ENCODE measurements at places on chromosomes 1 and 21.

GRCh38 chr1:22133931-22134324 lies 9.0 kb downstream of the WNT4 start:
- DNase-seq: no peak

DNA sequence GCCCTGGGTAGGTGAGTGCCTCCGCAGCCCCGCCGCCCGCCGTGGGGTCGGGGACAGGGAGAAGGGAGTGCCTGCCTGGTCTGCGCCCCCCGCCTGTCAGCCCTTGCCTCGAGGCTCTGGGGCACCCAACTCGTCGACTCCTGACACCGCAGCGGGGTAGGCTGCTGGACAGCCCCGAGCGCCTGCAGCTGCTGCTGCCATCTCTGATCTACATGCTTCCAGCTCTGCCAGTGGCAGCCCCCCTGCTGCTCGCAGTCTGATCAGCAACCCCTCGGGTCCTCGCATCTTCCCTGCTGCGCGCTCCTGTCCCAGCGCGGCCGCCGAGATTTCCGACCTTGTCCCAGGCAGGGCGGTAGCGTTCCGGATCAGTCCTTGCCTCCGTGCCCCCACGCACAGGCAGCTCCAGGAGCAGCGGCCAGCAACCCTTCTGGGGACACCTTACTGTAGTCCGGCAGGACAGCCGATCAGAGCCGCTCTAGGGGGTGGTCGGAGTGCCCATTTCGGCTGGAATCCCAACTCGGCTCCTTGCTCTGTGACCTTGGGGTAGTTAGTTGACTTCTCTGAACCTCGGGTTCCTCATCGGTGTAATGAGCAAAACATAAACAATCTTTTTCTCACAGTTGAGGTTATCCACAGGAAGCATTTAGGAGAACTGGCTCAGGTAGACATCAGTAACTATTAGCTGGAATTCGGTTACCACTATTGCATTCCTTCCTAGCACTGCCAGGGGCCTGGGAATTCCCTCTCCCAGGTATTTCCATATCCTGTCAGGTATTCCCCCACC lies 540 bp downstream of the BCAN start:
- DNase-seq: no peak

GRCh38 chr21:19683492-19683891 lies 1279.9 kb upstream of the TMPRSS15 start:
- no peak for DNase-seq

DNA sequence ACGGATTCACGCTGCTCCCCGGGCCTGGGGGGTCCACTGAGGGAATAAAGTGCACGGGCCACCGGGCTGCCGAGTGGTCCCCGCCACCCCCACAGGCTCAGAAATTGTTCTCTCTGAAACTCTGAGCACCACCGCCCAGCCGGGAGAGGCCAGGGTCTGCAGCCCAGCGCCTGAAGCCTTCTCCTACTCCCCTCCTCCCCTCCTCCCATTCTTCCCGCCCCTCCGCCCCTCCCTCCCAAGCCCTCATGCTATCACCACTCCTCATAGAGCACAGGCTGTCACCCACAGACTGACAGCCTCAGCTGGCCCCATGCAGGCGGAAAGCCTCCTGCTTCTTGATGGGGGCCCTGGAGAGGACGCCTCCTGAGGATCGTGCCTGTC lies 707 bp upstream of the GPR153 start:
- no peak for DNase-seq

GRCh38 chr1:159823406-159823805 lies 3.3 kb upstream of the SLAMF8 start:
- no peak for DNase-seq

DNA sequence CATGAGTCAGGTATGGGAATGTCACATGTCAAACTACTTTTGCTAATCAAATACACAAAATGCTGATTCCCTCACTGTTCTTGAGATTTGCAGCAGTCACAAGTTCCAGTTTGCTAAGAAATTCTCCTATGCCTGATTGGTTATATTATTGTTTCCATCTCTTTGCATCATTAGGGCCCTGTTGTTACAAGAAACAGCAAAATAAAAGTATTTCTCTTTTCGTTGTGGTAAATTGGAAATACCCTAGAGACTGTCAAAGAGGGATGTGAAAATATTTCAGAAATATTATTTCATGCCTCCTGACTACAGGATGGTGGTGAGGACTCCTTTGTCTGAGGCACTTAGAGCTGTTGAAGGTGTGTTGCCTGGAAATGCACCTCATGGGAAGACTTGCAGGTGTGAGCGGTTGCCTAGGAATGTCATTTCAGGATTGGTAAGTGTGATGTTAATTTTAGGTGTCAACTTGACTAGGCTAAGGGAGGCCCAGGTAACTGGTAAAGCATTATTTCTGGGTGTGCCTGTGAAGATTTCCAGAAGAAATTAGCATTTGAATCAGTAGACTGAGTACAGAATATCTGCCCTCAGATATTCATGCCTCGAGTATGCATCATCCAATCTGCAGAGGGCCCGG lies 117.4 kb downstream of the ROR1 start:
- no peak for DNase-seq

GRCh38 chr1:93663208-93663614 lies 18.4 kb downstream of the BCAR3 start:
- no peak for DNase-seq

- no peak for DNase-seq
Observed at GRCh38 chr1:74822851-74823401, 90.0 kb downstream of the TYW3 start.

DNA sequence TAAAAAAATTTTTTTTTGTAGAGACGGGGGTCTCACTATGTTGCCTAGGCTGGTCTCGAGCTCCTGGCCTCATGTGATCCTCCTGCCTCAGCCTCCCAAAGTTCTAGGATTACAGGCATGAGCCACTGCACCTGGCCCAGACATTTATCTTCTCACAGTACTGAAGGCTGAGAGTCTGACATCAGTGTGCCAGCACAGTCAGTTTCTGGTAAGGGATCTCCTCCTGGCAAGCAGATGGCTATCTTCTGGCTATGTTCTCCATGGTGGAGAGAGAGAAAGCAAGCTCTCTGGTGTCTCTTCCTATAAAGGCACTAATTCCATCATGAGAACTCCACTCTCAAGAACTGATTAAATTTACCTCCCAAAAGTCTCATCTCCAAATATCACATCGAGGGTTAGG lies 57.8 kb upstream of the C1orf185 start:
- DNase-seq: no peak

- no peak for DNase-seq
Observed at GRCh38 chr1:11377001-11377583, 101.9 kb upstream of the DISP3 start.

DNA sequence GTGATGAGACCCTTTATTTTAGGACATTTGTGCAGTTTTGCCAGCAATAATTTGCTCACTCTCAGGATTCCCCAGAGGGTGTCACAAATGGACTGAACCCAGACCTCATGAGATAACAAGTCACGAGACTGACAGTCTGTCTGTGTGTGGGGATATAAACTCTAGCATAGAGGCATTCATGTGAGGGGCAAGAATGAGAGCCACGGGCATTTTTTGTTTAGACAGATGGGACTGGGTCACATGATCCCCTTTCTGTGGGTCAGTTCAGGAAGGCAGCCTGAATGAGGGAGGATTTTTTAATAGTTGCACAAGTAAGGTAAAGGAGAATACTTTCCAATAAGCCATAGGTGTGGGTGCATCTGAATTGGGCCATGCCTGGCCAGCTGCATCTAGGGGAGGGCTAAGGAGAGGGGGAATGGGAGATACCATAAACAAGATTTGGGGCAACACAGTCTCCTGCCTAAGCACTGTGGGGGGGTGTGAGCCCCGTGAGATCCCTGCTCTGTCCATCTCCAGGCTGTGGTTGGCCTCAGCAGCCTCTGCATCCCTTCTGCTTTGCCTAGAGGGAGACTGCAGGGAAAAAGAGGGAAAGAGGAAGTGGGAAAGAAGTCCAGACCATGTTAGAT lies 66.6 kb downstream of the NAV1 start:
- no peak for DNase-seq
